Cardiac septum (tissue), 1 donor: ENCODE measurements at places on chromosomes 4 and X. TPM values are rescaled to one million over a fixed set of nuclear protein-coding genes. Genes with fewer than 3 reads are reported as not detected.

CT45A3 gene
- not detected for total RNA-seq

EMCN gene
- 27.5 TPM for total RNA-seq

PASD1 gene
- not detected for total RNA-seq

LRIT3 gene
- total RNA-seq, result not detected

ACOT9 gene
- total RNA-seq, result 72.6 TPM
